ENCODE measurements at places on chromosomes 7 and 10.

- no peak overlapping the region for H3K4me3 ChIP-seq
Observed at GRCh38 chr7:115533785-115534184, 496.8 kb downstream of the TFEC start.

DNA sequence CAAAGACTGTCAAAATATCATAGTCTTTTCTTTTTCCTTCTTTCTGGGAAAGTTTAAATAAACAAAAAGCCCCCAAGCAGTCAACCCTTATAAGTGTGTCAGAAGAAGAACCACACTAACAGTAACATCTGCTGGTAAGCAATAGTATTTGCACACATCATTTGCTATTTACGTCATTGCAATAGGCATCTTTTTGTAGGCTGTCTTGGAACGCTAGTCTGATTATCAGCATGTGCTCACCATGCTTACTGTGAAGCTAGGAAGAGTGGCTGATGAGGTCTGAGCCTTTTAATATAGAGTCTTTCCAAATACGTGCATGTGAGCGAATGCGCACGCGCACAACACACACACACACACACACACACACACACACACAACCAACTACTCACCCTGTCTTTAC lies 599.0 kb upstream of the TPK1 start:
- no peaks in the 10 kb centered on the region for H3K36me3 ChIP-seq
- no peak overlapping the region for H3K27ac ChIP-seq
- no peak for DNase-seq
- no peaks in the 10 kb centered on the region for H3K27me3 ChIP-seq
- H3K4me1 ChIP-seq, result no peaks in the 10 kb centered on the region

DNA sequence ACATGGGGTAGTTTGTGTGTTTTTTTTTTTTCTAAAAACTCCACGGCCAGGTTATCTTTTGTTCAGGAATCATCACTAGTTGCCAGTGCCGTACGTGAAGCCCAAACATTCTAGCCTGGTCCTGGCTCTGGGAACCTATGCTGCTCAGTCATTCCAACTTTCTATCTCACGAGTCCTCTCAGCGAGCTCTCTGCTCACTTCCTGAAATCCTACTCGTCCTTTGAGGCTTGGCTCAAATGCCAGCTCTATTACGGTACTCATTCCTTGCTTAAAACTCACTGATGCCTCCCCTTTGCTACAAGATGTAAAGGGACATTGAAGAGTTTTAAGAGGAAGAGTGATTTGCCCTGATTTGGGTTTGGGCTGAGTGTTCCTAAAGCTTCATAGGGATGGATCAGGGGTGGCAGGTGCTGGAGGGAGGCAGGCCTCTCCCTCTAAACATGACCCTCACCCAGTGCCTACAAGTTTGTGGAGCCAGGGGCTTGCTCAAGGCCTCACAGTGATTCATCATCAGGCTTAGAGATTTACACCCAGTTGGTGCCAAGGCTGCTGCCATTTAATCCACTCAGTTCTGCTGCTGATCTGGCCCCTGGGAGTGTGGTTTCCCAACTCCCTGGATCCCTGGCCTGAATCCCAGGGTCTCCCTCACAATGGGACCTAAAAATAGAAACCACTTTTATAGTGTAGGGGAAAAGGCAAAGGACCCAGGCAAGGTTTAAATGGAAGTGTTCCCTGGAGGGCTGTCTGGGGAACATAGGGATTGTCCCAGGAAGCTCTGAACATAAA lies 46.1 kb upstream of the R3HCC1L start:
- no peaks in the 10 kb centered on the region for H3K4me1 ChIP-seq
- H3K4me3 ChIP-seq, result no peak overlapping the region
- no peaks in the 10 kb centered on the region for H3K27me3 ChIP-seq
- no peaks in the 10 kb centered on the region for H3K36me3 ChIP-seq

DNA sequence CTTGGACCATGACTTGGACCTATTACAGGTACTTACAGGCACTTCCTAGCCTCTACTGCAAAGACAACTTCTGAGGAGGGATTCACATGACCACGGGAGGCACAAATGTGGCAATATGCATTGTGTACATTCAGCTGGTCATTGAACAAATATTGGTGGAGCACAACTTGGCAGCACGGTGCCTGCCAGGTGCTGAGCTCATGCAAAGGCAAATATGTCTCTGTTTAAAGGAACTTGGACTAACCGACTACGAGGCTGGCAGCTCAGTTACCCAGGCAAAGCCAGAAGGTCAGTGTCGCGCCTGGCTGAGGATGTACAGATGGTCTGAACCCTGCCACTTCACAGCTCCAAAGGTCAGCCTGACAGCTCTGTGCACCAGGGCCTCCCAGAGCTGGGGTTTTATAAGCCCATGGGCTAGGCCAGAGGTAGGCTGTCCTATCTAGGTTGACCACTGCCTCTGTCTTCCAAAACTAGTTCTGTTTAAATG lies 6.1 kb downstream of the DENND11 start:
- no peaks in the 10 kb centered on the region for H3K27me3 ChIP-seq
- H3K4me3 ChIP-seq, result no peak overlapping the region
- H3K36me3 ChIP-seq, result no peaks in the 10 kb centered on the region

DNA sequence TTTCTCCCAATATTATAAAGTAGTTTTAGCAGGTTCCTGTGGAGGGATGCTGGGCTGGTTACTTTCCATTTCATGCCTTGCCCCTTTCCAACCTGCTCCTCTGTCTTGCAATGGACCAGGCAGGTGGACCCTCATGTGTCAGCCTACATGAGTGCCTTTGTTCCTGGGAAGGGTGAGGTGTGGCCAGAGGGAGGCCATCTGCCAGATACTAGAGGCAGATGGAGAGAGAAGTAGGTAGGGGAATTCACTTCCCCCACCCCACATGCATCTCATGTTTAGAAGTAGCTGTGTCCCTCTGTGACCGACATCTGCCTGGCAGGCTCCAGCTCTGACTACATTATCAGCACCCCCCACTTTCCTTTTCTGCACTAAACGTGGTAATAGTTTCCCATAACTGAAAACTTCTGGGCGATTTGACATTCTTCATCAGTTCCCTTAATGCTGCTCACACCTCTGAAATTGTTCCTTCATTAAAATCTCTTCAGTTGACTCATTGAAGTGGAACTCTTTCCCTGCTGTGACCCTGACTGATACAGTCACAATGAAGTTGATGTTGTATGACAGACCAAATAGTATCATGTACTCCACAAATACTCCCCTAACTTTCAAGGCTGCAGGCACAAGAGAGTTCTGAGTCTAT lies 396.3 kb upstream of the FZD8 start:
- no peak overlapping the region for H3K27ac ChIP-seq
- DNase-seq, result no peak
- H3K36me3 ChIP-seq, result no peaks in the 10 kb centered on the region
- no peaks in the 10 kb centered on the region for H3K27me3 ChIP-seq
- H3K4me1 ChIP-seq, result no peaks in the 10 kb centered on the region

DNA sequence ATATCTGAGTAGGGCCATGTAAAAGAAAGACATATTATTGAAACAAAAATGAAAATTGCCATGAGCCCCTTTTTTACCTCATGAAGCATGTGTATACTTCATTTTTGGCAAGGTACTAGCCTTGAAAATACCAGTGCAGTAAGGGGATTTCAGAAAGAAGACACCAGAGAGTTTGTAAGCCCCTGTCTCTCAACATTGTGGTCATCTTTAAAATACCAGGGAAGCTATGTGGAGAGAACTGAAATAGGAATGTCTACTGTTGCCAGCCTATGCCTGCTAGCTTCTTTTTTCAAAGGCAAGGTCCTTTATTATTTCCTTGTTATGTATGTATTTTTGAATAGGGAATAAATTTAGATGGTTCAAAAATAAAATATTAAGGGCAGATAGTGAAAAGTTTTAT lies 57.8 kb downstream of the CASD1 start:
- no peak for DNase-seq
- H3K27ac ChIP-seq, result no peak overlapping the region
- H3K27me3 ChIP-seq, result no peaks in the 10 kb centered on the region
- H3K4me1 ChIP-seq, result no peaks in the 10 kb centered on the region
- H3K36me3 ChIP-seq, result no peaks in the 10 kb centered on the region

GRCh38 chr7:116524221-116524608 lies 621 bp upstream of the CAV1 start:
- peaks cover 19% of the 10 kb centered on the region for H3K4me1 ChIP-seq
- no peak overlapping the region for H3K27ac ChIP-seq

- no peak overlapping the region for H3K4me3 ChIP-seq
- no peak for DNase-seq
- H3K27ac ChIP-seq, result no peak overlapping the region
- H3K27me3 ChIP-seq, result no peaks in the 10 kb centered on the region
- H3K4me1 ChIP-seq, result peaks cover 4% of the 10 kb centered on the region
Observed at GRCh38 chr10:80540981-80541750, 3.5 kb downstream of the SH2D4B start.

GRCh38 chr7:27071622-27072390 lies 24.0 kb downstream of the HOXA1 start:
- no peak for DNase-seq
- H3K4me3 ChIP-seq, result no peak overlapping the region
- H3K4me1 ChIP-seq, result no peaks in the 10 kb centered on the region
- no peaks in the 10 kb centered on the region for H3K27me3 ChIP-seq
- no peak overlapping the region for H3K27ac ChIP-seq

DNA sequence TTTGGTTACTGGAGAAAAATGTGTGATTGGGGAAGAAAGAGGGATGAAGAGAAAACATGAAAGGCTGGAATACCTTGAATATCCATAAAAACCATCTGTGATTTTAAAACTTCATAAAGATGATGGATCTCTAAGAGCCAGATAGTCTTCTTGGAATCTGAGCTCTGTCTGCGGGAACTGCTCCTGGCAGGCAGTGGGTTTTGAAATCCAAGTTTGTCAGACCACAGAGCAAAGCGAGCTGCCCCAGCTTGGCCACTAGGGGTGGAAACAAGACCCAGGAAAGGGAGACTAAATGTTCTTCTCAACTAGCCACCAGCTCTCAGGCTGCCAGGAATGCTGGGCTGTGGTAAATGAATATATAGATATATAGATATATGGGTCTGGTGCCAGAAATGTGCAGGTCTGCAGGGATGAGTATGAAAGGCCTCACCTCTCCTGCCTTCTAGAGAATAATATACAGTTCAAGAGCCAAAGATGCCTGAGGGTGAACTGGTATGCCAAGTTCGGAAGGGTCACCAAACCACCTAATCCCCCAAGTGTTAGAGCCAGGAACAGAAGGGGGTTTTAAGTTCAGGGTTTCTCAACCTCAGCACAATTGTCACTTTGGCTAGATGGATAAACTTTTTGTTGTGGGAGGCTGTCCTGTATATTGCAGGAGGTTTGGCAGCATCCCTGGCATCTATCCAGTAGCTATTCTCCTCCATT lies 208.8 kb downstream of the KCNMA1 start:
- H3K4me3 ChIP-seq, result no peak overlapping the region
- H3K36me3 ChIP-seq, result no peaks in the 10 kb centered on the region
- peak; percentile 75 for DNase-seq

- DNase-seq, result no peak
- no peaks in the 10 kb centered on the region for H3K36me3 ChIP-seq
- H3K4me3 ChIP-seq, result no peak overlapping the region
- H3K27me3 ChIP-seq, result no peaks in the 10 kb centered on the region
- H3K4me1 ChIP-seq, result no peaks in the 10 kb centered on the region
Observed at GRCh38 chr7:139940866-139941265, 111.8 kb downstream of the TBXAS1 start.
